ENCODE measurements at places on chromosomes 2 and 18.

DNA sequence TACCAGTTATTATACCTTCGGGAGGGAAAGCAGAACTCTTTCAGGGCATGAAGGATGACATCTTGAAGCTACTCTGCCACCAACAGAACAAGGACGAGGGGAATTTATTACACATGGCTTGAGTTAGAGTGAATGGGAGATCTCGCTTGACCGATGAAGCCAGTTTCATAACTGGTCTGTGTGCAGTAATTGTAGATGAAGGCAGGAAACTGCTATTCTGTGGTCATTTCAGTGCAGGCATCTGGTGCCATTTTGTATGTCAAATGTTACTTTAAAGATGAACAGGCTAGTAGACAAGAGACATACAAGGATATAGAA is 20.5 kb downstream of the GREB1 start:
- no peak for DNase-seq

GRCh38 chr18:70582981-70583380 is 294.1 kb downstream of the SOCS6 start:
- no peak for DNase-seq

GRCh38 chr2:68426848-68427579 is 40.1 kb downstream of the FBXO48 start:
- no peak for DNase-seq

DNA sequence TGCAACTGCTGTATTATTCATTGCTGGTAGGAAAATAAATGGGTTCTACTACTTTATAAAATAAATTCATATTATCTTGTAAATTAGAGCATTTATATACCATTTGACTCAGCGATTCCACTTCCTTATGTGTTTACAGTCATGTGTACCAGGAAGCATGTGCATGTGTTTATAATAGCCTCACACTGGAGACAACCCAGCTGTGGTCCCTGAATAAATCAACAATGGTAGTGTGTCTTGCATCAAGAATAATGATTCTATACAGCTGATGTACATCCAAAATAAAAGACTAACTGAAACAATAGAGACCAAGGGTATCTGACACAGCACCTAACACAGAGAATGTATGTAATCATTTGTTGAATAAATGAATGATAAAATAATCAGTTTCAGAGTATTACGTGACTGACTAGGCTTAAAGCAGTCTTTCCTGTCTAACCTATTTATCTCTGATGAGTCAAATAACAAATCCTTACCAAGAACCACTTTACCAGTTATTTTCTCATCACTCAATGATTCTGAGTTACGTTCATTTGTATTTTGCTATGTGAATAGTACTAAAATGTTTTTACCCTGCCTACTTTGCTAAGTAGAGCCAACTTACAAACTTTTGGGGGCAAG is 216.8 kb downstream of the UBE2E3 start:
- DNase-seq = no peak

DNA sequence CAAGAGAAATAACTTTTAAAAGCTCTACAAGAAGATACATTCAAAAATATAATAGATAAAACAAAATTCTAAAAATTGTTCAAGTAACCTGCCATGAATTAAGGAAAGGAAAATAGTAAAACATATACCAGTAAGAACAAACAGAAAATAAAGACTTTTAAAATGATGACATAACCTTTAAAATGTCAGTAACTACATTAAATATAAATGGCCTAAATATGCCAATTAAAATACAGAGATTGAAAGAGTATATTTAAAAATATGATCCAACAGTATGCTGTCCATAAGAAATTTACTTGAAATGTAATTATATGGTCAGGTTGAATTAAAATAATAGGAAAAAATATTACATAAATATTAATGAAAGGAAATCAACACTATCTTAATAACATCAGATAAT is 911.7 kb upstream of the POU3F3 start:
- no peak for DNase-seq

DNA sequence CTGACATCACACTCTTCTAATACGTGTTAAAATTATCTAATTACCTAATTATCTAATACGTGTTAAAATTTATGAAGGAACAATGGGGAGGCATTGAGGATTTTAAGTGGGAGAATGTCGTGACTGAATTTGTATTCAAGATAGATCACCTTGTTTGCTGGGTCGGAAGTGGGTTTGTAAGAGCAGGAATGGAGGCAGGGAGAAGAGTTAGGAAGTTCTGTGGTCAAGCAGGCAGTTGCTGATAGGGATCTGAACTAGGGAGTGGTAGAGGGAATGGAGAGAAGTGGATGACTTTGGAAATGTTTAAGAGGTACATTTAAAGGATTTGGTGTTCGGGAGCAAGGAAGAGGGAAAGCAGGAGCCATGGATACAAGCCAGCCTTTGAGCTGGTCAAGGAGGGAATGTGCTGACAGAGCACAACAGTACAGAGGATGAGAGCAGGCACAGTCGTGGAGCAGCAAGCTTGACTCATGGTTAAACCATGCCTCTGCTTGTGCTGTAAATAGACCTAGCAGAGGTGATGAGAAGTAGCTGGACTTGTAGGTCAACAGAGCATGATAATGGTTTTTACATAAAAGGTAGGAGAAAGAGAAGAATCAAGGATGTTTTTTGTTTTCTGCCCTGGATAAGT is 16.2 kb downstream of the IL18RAP start:
- peak; percentile 22 for DNase-seq

- peak; percentile 34 for DNase-seq
Observed at GRCh38 chr2:144944546-144945220, 424.8 kb upstream of the ZEB2 start.

DNA sequence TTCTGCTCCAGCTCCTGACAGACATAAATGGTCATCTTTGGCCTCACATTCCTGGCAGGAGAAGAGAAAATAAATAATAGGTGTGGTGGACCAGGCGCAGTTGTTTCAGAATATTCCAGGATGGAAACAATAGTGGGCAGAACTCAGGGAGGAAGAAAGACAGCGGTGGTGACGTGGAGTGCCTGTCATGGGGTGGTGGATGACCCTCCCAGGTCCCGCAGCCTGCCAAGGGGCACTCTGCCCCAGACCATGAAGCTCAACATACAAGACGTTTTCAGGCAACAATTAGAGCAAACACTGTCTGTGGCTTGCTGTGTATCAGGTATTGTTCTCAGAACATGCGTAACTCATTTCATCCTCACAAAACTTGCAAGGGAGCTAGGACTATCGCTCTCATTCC is 50.9 kb downstream of the TFCP2L1 start:
- no peak for DNase-seq

DNA sequence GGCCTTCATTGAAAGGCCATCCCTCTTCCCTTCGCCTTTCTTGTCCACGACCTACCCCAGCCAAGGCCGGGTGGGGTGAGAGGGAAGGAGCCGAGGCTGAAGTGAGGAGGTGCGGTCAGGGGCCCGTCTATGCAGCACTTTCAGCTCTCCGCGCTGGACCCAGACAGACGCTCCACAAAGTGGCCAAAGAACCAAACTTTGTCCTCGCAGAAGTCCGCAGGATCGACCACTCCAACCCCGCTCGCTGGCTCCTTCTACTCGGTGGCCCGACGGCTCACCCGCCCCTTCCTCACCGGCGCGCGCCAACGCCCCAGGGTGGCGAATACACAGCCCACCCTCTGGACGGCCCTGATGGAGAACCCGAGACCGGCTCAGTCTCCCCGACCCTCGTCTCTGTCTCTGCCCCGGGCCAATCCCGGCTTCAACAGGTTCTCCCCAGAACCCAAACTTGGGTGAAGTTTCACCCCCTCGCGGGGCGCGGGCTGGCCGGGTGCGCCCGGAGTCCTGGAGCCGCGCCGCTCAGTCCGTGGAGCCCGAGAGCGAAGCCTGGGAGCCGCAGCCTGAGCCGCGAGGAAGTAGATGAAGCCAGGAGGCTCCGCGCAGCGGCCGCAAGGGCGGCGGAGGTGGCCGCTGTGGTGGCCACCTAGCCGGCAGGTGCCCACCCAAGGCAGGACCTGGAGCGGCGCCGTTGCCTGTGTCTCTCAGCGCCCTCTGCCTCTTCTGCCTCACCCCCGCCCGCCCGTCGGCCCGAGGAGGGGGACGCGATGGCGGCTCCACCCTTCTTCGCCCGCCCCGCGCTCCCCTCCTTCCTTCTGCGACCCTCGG is 26.7 kb upstream of the ALPP start:
- no peak for DNase-seq

- DNase-seq = no peak
Observed at GRCh38 chr2:203500951-203501350, 34.1 kb downstream of the RAPH1 start.

DNA sequence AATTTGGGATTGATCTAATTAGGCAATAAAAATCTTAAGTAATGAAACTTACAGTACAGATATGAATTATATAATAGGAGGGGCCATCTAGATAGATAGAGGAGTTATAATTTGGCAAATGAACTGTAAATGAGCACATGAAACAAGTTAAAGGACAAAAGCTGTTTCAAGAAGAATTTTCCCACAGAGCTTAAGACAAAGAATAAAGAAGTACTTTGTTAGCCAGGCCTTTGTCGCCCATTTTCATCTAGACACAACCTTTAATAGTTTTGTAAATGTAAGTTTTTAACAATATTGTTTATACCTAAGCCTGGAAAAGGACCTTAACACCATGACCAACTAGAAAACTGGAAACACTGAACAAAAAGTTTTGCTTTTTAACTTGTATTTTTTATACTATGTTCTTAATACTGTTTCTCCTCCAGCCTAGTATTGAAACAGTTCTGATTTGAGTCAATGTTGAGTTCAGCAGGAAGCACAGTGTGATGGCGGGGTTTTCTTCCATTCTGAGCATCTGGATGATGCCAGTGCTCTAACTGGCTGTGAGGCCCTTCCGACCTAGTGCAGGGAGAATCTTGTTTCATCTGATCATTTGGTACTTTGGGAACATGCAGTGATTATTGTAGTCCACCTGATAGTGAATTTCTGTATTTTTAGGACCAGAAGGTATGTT is 37.6 kb downstream of the FARP2 start:
- no peak for DNase-seq

- no peak for DNase-seq
Observed at GRCh38 chr18:22033085-22033484, 136.3 kb upstream of the GATA6 start.

- DNase-seq = no peak
Observed at GRCh38 chr2:202337706-202338346, 38.3 kb upstream of the BMPR2 start.

DNA sequence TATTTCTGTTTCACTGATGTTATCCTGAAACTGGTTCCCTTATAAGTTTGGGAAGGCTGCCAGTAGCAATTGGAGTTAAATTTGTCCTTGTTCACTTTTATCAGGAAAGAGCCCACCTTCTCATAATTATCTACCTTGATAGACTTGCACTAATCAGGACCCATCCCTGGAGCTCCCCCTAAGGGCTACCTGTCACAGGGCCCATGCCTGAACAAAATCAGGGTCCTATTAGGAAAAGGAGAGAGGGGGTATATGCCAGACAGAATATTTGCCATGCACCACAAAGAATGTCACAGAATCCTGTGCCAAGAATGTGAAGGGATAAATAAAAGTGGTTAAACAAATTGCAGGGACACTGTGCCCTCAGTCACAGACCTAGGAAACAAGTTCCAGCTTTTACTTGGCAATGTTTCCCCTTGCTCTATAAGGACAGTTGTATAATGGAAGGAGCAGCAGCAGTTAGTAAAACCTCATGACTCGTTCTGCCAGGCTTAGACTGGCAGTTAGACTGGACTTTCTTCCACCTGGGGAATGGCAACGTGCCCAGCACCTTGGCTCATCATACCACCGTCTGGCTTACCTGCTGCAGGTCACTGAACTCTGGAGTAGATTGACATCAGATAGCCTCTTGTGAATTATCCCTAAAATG is 32.3 kb upstream of the VWC2L start:
- DNase-seq = no peak

GRCh38 chr2:98903767-98904485 is 32.1 kb downstream of the CRACDL start:
- no peak for DNase-seq

- DNase-seq = no peak
Observed at GRCh38 chr2:45406621-45407020, 204.4 kb downstream of the SRBD1 start.

DNA sequence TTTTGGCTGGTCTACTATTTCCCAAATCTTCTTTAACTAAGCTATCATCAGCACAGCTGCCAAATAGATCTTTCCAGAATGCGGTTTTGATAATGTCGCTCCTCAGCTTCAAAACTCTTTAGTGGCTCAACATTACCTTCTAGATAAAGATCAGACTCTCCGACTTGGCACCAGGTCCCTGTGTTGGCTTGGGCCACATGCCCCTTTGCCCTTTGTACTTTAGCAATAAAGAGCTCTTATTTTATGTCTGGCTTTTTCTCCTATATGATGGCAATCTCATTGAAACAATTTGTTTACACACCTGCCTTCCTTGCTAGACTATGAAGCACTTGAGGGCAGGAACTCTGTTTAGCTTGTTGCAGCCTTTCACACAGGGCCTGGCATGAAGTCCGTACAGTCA is 128.9 kb upstream of the GATA6 start:
- DNase-seq = no peak

DNA sequence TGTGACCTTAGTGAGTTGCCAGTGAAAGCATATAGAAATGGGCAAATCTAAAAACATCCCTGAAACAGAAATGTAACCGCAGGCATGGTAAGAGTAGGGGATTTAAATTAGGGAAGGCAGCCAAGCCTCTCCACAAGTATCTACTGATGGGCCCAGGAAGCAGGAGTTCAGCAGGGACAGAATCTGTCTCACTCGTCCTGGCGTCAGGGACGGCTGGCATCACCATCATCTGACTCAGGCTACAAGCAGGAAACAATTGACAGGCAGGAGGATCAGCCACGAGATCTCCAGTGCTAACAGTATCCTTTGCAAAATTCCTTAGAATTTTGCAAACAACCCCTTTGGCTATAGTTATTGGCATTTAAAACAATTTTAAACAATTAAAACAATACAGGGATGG is 61.3 kb downstream of the SMAD4 start:
- DNase-seq = no peak

DNA sequence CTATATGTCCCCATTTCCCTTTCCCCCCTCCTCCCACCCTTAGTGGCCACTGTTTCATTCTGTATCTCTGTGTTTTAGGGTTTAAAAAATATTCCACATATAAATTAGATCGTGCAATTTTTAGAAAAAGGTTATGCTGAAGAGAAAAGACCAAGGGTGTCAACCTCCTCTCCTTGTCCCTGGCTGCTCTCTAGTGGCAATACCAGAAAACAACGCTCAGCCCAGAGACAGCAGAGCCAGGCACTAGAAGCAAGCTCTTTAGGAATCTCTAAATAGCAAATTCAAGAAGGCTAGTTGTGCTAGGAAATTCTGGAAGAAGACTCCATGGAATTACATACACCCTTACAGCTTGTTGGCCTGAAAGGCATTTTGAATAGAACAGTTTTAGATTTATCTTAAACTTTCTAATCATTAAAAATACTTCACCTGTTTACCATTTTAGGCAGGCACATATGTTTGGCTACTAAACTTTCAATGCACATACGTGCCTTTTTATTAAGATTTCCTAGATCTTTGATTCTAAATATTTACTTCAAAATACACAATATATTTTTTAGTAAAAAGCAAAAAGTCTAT is 35.1 kb upstream of the RASGRP3 start:
- peak; percentile 77 for DNase-seq

GRCh38 chr2:88350331-88351248 is 101.9 kb downstream of the FOXI3 start:
- DNase-seq = peak; percentile 1

DNA sequence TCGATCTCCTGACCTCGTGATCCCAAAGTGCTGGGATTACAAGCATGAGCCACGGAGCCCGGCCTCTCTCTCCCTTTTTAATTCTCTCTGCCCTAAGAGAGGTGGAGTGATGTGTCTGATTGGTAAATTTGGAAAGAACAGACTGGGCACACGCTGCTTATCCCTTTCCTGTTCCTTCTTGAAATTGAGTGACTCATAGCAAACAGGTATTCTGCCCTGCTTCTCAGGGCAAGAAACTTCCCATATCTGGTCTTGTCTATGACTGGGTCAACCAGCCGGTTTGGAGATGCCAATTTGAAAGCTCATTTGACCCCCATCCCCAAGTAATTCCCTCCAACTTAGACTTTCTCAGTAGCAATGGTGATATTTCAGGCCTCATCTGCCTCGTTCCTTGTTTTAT is 15.0 kb downstream of the LYPD1 start:
- DNase-seq = no peak
